ENCODE measurements at places on chromosomes 11 and 22.

- DNase-seq = no peak
Observed at GRCh38 chr11:57444362-57445121, 15.8 kb upstream of the RTN4RL2 start.

DNA sequence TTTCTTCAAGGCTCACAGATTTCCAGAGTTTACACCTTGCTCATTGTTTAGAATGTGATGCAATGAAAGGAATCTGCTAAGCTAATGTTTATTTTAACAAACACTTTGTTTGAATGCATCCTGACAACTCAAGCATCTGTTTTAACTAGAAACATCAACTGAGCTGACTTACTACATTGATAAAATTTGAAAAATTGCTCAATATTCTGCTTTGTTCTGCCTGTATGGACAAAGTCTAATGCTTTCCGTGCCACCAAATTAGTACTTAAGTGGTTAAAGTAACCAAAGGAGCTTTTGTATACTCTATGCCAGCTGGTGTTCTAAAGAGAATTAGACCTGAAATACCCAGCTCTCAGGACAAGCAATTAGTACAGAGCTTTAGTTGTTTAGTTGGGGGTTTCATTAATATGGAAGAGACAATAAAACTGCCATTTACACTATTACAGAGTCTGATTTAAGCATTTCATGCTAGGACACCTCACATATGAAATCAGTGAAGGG lies 105.2 kb downstream of the MAML2 start:
- no peak for DNase-seq

DNA sequence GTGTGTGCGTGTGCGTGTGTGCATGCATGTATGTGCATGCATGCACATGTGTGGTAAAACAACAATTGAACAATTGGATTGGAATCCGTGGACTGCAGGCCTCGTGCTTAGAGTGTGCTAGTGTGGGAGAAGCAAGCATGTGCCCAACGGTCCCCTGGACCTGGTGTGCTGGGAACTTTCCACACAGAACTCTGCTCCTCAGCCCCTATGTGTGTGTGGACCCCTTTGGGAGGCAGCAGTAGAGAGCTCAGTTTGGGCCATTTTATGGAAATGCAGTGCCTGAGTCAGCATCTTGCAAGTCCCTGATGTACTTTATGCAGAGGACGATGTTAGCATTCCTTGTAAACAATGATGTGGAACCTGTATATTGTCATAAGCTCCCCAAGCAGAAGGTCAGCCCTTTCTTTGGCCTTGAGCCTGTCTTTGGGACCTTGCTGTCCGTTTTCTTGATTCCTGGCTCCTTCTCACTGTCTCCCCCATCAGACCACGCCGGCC lies 167.3 kb downstream of the TBC1D22A start:
- DNase-seq = peak; percentile 68

DNA sequence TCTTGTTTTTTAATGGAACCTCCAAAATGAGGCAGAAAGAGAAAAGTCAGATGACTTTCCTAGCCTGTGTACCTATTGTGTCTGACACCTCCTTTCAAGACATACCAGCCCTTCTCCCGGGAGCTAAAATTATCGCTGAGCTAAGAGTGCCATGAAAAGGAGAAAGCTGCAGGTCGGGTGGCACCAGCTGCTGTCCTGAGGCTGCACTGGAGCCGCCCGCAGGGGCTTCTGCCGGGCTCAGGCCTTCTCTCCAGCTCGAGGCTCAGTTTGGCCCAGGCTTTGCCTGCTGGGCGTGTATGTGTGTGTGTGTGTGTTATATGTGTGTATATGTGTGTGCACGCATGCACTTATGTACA lies 27.7 kb upstream of the RAB1B start:
- no peak for DNase-seq

DNA sequence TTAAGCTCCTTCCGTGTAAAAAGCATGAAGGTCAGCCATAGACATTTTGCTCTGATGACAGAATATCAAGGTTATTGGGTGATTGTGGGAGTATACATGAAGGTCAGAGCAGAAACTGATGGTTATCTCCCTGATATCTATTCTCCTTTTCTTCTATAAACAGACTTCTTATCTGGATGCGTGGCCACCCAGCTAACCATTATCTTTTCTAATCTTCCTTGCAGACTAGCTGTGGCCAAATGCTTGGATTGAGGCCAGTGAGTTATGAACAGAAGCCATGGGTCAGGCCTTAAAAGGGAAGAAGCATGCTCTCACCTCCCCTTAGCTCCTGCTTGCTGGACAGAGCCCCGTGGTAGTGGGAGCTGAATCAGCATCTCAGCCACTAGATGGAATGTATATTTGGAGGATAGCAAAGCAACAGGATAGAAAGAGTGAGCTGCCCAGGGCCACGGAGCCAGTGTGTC lies 31.3 kb upstream of the LRRC55 start:
- no peak for DNase-seq

Data from epithelial cell of proximal tubule (primary cell).